ENCODE measurements at places on chromosomes 7 and 10.

DNA sequence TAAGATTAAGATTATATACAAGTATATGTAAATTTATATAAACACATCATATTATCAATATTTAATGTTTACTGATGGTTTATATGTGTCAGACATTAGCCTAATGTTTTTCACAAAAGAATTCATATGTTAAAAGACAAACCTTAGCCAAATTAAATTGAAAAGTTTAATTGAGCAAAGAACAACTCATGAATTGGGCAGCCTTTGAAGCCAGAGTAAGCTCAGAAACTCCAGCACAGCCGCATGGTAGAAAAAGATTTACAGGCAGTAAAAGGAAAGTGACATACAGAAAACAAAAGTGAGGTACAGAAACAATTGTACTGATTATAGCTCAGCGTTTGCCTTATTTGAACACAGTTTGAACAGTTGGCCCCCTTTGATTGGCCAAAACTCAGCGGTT is 124.1 kb downstream of the TSPAN12 start:
- no peak for DNase-seq

DNA sequence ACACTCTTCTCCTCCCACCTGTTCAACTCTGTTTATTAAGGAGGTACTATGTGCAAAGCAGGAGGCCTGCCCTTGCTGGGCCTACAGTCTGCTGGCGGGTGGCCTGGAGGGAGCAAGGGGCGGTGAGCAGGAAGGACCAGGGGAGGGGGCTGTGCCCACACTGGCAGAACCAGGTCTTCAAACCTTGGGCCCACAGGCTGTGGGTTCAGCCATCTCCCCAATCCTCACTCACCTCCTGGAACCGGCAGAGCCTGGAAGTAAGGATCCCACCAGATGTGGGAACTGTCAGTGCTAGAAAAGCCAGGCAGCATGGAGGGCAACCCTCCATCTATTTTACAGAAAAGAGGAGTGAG is 50.8 kb downstream of the CAMK2B start:
- no peak for DNase-seq

GRCh38 chr7:127702938-127703337 is 50.9 kb downstream of the SND1 start:
- DNase-seq, result no peak

DNA sequence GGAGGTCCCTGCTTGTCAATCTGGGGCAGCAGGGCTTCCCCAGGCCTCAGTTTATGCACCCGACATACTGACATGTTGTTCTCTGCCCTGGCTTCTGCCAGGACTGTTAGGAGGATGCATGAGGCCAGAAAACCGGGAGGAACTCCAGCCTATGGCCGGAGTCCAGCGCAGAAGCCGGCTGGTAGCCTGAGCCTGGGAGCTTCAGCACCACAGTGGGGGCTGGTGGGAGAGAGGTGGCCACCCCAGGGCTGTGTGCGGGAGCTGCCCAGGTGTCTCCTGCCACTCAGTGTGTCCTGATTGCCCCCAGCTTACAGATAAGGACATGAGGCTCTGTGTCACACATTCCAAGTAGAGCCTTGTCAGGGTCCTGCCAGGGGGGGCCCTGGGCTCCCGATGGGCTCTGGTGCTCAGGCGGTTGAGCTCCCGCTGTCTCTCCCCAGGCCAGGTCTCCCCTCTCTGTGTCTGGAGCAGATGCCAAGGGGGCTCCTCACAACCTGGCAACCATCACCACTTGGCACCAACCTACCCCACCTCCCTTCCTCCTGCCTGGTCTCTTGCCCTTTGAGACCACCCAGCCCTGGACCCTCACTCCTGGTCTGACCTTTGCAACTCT is 32.3 kb downstream of the PPIF start:
- DNase-seq, result no peak

DNA sequence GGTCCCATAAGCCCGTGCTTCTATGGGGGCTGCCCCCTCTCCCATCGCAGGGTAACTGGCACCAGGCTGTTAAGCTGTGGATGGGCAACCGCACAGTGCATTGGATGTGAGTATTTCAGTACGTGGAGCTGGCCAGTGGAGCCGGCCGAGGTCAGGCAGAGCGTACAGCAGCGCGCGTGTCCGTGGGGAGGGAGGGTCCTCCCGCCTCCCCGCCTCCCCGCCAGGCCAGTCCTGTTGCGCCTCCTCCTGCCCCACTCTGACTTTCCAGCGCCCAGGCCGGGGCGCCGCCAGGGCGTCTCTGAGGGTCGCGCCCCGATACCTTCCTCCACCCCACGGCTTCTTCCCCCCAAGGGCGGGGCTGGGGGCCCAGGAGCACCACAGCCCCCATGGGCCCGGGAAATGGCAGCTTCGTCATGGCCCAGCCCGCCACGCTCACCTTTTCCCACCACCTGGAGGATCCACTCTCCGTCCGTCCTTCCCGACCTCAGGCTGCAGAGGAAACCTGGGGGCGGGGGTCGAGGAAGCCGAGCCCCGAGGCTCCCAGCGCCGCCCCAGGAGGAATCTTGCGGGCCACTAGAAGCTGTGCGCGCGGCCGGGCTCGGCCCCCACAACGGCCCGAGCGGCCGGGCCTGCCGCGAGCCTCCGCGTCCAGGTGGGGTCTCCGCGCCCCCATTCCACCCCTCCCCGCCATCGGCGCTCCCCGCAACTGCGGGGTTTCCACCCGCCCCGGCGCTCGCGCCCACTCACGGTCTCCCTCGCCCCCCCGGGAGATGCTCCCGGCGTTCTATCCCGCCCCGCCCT is 831 bp upstream of the PFKP start:
- no peak for DNase-seq

- DNase-seq, result no peak
Observed at GRCh38 chr10:71394926-71395562, 1.7 kb upstream of the CDH23 start.

DNA sequence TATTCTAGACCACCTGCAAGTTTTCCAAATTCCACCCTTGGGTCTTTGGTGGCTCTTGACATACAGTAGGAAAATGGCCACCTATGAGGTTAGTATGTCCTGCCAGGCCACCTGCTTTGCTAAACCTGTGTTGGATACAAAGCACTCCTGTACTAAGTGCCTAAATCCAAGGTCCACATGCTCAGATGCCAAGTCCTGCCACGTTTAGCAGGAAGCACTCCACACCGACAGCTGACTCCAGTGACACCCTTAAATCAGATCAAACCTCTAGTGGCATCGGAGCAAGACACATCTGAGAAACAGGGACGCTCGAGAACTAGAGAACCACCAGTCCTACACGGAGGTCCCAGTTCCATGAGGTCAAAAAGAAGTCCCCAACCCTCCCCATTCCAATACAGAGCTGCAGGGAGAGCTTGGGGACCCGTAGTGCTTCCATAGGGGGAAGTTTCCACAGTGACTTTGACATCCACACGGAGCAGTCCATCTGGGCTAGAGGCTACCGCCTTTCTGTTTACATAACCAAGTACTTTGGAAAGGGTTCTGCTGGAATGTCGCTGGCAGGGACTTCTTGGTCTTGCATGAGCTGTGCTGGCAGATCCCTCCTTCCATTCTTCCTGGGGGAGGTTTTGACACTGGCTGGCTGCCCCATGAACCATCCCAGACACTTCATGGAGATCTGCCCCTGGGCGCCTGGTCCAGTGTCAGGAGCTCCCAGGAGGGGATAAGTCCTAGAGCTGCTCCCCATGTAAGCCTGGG is 290.6 kb downstream of the PRPF18 start:
- no peak for DNase-seq

- no peak for DNase-seq
Observed at GRCh38 chr10:84308481-84309304, 19.7 kb upstream of the CCSER2 start.

DNA sequence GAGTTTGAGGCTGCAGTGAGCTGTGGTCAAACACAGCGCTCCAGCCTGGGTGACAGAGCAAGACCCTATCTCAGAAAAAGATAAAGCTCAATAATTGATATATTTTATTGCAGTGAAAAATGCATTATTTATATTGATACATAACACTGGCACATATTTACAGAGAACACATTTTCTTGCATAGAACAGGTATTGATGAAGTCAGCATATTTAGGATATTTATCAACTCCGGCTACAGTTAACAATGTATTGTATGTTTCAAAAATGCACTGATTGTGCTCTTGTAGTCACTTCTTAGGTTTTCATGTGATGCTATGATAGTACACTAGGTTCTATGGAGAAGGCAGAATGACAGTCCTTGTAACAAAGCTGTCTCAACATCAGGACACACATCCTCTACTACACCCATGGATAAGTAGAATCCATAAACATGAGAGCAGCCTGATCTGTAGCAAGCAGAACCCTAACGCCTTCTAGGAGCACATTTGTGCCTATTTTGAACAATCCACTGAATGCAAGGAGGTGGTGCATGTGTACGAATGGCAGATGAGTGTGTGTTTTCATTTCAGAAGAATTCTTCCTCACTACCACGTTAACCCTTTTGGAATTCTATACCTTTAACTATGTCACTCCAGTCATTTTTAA is 586.1 kb upstream of the CELF2 start:
- no peak for DNase-seq

GRCh38 chr10:5627486-5628044 is 38.8 kb downstream of the ASB13 start:
- no peak for DNase-seq

GRCh38 chr10:123863183-123863575 is 28.4 kb downstream of the CPXM2 start:
- no peak for DNase-seq

GRCh38 chr10:59814878-59815277 is 61.6 kb upstream of the MRLN start:
- DNase-seq, result no peak

- no peak for DNase-seq
Observed at GRCh38 chr10:79898597-79899325, 50.1 kb downstream of the SFTPD start.

DNA sequence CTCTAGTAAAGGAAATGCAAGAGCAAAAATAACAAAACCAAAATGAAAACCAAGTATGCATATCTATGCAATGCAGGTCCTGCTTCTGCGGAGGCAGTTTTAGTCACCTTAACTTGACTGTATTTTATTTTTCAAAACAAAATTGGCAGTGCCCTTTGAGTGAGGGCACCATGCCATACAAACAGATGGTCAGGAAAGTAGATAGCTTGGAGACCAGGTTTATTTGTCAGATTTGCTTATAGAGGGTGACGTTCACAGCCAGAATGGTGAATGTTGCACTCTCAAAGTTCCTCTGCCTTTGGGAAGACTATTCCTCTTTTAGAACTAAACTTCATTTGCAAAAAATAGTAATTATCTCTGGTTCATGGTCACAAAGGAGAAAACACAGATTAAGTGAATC is 801.9 kb downstream of the ANKRD7 start:
- no peak for DNase-seq

GRCh38 chr10:129552119-129552518 is 85.1 kb downstream of the MGMT start:
- DNase-seq, result no peak

DNA sequence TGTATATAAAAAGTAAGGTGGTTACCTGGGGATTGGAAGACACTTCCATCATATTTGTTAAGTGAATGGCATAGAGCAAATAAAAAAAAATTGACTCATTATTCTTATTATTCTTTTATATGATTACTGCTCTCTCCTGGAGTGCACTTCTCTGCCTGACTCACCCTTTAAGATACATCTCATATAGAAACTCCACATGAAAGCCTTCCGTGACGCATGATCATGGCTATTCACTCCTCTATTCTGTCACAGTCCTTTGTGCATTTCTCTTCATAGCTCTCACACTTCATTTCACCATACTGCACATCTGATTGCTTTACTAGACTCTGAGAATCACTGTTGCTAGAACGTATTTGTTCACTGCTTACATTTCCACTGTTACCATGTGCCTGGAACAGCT is 597.3 kb downstream of the CNTNAP2 start:
- no peak for DNase-seq

- no peak for DNase-seq
Observed at GRCh38 chr7:34104992-34105391, 199.7 kb downstream of the BMPER start.

- no peak for DNase-seq
Observed at GRCh38 chr10:25954851-25955250, 20.8 kb downstream of the MYO3A start.

DNA sequence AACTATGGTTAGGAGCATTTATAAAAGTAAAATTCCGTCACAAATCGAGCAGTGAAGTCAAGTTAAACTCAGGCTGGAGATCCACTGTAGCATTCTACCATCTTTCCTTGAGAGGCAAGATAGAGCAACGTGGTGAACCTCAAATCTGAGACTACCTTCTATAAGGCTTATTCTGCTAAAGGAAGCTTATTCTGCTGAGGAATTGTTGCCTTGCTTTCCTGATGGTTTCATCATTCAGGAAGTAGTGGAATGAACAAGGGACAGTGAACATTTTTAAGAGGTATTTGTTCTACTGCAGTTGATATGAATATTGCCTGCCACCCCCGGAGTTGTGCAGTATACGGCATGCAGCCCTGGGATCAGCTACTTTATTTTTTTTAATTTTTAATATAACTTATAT is 170.8 kb downstream of the VPS50 start:
- no peak for DNase-seq

- DNase-seq, result no peak
Observed at GRCh38 chr10:22969704-22970103, 41.9 kb downstream of the ARMC3 start.

DNA sequence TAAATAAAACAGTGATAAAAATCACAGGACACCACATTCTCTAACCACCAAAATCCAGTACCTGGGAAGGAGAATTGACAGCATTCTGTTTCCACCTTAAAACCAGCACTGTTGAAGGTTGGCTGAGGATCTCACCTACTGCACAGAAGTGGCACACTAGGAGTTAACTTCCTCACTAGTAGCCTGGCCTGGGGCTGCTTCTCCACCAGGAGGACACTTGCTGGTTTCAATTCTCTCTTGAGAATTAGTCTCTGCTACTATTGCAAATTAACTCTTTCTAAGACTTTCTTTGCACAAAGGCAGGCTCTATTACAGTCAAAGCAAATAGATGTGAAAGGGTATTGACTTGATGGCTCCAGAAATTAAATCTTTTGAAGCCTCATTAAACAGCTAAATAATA is 2.3 kb upstream of the CTTNBP2 start:
- no peak for DNase-seq

- no peak for DNase-seq
Observed at GRCh38 chr7:24057243-24057642, 226.7 kb upstream of the NPY start.

DNA sequence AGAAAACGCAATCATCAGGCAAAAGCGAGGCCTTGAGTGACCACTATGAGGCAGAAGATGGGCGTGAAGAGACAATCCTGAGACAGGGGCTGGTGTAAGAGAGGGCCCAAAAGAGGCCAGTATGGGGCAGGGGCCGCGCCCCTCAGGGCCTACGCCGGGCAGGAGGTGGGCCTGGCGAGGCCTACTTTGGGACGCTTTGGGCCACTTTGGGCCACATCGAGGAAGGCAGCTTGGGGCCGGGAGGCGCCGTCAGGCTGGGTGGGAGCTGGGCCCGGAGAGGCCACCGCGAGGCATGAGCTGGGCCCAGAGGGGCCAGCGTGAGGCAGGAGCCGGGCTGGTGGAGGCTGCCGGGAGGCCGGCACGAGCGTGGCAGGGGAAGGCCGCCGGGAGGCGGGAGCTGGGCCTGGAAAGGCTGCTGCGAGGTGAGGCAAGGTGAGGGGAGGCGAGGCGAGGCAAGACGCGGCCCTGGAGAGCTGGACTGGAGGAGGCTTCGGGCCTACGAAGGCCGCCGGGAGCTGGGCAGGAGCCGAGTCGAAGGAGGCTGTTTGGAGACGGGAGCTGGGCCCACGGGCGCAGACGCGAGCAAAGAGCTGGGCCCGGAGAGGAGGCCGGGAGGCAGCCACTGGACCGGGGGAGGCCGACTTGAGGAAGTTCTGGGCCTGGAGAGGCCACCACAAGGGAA is 171.3 kb downstream of the TPST1 start:
- DNase-seq, result peak; percentile 26
